IMR-90 (cell line): ENCODE measurements at places on chromosomes 11 and 22.

- no peak for DNase-seq
Observed at GRCh38 chr22:33520904-33521780, 399.1 kb downstream of the LARGE1 start.

GRCh38 chr22:32267011-32267410 is 11.9 kb upstream of the SLC5A4 start:
- DNase-seq = no peak

DNA sequence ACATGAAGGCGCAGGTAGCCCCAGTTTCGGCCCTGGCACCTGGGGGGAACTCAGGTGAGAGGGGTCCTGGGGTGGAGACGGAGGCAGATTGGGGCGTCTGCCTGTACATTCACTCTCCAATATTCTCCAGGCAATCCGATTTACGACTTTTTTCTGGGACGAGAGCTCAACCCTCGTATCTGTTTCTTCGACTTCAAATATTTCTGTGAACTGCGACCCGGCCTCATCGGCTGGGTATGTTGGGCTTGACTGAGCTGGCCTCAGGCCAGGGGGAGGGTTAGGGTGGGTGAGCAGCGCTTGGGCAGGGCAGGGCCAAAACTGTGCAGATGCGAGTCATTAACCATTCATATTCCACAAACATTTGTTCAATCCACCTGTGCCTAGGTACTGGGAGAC is 1.7 kb downstream of the TM7SF2 start:
- no peak for DNase-seq

GRCh38 chr22:50140615-50141014 is 29.9 kb upstream of the PANX2 start:
- DNase-seq = no peak

GRCh38 chr11:69307871-69308431 is 14.0 kb downstream of the MYEOV start:
- DNase-seq = no peak
